ENCODE measurements at places on chromosomes 16 and 17. TPM values are rescaled to one million over a fixed set of nuclear protein-coding genes. Genes with fewer than 3 reads are reported as not detected.

GRCh38 chr17:31072186-31072585, 22.6 kb upstream of the NF1 start:
- ATAC-seq = no peak

DNA sequence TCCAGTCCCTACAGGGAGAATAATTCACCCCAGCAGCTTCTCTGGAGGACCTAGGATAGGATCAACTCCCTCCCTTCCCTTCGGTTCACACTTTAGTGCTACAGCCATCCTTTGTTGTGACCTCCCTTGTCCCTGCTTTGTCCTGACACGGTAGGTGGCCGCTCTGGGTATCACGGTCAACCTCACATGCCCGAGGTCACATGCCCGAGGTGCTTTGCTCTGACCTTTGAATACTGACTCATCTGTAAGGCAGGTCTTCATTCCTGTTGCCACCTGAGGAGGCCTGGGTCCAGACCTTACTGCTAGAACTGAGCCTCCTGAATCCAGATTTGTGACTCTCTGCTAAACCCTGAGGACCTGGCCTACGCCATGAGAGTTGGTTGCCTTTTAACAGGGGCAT, 19.7 kb downstream of the ALKBH5 start:
- peak; percentile 6 for ATAC-seq

DNA sequence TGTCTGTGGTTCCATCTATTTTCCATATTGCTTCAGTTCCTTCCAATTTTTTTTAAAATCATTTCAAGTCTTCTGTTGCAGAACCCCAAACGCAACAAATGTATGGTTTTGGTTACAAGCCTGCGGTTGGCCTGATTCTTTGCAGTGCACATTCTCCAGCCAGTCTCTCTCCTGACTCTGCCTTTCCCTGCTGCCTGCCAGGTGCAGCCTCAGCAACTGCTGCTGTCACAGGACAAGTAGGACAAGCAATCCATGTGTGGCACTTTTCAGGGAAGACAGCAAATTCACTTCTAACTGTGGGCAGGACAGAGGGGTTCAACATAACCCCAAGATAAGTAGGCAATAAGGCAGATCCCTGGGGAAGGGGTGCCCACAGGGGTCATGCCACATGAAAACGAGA, 24.2 kb downstream of the EMP2 start:
- no peak for ATAC-seq

- ATAC-seq = no peak
Measured at GRCh38 chr17:55453839-55454557, 32.4 kb upstream of the MMD start.

DNA sequence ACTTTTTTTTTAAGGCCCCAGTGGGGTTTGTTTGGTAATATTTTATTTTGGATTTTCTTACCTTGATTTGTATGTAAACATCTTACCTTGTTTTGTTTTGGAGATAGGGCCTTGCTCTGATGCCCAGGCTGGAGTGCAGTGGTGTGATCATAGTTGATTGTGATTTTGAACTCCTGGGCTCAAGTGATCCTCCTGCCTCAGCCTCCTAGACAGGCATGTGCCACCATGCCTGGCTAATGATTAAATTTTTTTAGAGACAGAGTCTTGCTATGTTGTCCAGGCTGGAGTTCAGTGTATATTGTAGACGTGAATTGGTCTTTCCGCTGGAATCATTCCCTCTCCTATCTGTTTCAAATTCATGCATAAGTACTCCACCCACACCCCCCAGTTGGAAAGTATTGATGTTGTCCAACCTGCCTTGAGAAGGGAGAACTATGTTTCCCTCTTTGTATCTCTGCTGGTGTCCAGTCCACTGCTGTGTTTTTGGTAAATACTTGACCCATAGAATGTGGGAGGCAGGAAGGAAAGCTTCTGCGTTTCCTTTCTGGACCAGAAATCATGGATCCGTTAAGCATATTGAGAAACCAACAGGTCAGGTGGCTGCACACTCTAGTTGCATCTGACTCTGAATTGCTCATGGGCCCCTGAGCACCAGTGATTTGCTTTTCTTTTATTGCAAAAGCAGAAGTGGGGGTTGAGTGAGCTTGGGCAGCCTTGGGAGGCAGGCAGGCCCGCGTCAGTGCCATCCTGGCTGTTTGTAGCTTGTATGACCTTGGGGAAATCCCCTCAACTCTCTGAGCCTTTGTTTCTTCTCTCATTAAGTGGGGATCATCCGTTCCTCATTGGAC, 25.0 kb downstream of the RMI2 start:
- ATAC-seq = no peak

DNA sequence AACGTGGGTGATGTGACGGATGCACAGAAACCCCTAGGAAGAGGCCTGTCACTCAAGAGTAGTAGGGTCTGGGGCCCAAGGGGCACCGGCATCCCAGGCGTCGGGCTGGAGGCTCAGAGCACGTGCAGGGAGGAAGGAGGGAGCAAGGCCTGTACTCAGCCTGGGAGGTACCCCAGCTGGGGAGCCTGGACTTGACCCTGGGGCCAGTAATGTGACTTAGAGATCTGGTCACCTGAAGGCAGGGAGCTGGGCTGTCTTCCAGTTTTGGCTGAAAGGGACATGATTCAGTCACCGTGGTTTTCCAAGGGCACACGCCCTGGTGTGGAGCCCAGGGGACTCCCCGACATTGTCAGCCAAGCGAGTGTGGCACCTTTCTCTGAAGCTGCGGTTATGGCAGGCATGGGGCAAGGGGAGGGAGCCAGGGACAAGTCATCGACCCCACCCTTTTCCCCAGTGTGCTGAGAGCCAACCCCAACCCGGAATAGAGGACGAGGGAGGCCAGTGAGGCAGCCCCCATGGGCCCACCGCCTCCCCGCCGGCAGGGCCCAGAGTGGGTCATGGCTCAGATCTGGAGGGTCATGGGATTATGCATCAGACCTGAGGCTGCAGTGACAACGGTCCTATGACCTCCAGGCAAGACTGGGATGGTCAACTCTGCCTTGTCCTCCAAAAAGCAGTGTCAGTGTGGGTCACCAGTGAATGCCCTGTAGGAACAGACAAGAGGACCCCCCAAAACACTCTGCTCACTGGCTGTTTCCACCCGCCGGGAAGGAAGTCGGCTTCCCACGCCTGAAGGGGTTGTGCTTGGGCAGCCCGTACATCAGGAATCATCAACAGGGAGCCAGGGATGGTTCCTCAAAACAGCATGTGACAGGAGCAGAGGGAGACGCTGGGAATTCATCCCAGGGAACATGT, 41.9 kb downstream of the MEAK7 start:
- ATAC-seq = no peak

DNA sequence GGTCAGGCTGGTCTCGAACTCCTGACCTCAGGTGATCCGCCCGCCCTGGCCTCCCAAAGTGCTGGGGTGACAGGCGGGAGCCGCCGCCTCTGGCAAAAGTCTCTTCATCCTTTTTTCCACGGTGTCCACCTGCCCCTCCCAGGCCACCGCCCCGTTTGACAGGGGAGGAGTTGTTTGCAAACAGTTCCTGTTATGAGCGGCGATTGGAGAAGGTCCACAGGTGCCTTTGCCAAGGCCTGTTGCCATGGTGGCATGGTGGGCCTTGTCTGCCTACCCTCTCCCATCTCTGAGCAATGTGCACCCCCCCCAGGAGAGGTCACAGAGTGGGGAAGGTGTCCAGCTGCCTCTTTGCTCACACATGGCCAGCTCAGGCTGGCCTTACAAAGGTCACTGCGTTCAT, 16.0 kb upstream of the RAP1GAP2 start:
- no peak for ATAC-seq

DNA sequence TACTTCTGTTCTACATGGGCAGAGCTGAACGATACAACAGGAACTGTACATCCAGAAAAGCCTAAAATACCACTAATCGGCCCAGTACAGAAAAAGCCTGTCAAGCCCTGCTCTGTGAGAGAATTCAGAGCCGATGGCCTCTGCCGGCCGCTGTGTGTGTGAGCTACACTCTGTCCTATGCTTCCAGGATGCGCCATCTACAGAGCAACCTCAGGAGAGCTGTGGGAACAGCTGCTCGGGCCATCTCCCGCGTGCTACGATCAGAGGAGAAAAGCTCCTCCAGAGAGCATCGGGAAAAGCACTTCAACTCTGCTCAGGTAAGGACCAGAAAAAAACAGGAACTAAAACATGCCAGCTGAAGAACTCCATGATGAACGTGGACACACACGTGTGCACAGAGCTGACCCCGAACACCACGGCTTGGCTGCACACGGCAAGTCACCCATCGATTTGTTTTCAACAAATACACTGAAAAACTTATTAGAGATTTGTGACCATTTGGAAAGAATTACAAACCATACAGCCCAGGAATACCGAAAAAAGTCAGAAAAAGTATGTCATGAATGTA, 115.9 kb downstream of the ANKRD11 start:
- peak; percentile 86 for ATAC-seq

DNA sequence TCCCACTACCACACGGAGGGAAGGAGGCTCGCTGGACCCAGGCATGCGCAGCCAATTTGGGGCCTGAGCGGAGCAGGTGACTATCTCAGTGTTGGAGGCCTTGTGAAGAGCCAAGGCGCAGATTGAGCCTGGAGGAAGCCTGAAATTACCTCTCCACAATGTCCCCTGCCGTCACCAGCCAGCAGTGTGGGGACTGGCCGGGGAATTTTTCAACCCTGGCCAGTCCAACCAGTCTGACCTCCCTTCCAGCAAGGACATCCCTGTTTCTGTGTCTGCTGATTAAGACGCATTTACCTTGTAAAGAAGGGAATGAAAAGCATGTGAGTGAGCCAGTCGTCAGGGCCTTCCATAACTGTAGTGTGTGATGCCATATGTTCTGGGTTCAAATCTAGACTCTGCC, 198.1 kb upstream of the IRX3 start:
- ATAC-seq = no peak

DNA sequence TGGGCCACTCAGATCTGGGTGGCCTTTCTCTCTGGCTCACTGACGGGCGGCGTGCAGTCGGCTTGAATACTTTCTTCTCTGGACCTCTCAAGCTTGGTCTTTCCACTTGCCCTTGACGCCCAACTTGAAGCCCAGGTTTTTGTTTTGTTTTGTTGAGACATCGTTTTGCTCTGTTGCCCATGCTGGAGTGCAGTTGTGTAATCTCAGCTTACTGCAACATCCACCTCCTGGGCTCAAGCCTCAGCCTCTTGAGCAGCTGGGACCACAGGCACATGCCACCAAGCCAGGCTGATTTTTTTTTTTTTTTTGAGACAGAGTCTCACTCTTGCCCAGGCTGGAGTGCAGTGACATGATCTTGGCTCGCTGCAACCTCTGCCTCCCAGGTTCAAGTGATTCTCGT, 22.7 kb upstream of the KIF19 start:
- no peak for ATAC-seq

DNA sequence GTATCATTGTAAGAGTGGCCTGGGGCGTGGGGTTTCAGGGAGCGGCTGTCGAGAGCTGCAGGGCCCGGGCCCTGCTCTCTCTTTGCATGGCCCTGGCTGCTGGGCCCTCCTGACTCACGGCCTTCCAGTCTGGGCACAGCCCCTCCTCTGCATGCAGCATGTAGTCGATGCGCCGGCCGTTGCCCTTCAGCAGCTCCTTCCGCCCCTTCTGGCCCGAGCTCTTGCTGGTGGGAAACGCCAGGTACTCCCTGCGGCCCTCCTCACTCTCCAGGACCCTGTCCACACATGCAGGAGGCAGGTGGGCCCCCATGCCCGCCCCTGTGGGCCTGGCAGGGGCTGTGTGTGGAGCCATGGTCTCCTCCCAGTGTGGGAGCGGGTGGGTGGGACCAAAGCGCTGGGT, 50.7 kb downstream of the PRMT7 start:
- ATAC-seq = peak; percentile 78

The ENPP7 gene
- 0.22 TPM for total RNA-seq

The HEATR9 gene
- total RNA-seq = 0.38 TPM

The TSPAN10 gene
- 0.46 TPM for total RNA-seq

The PMP22 gene
- 1.5 TPM for total RNA-seq

The ASPHD1 gene
- 26.2 TPM for total RNA-seq

Measured in motor neuron (in vitro differentiated cells).